Ovary (tissue), 10 donors: ENCODE measurements at places on chromosomes 1 and 21. TPM values are rescaled to one million over a fixed set of nuclear protein-coding genes. Genes with fewer than 3 reads are reported as not detected.

SLC26A9 gene
- 0.08 TPM for polyA plus RNA-seq

GRCh38 chr21:32844653-32845436 is 73.3 kb upstream of the PAXBP1 start:
- H3K27me3 ChIP-seq: no peaks in the 10 kb centered on the region
- H3K36me3 ChIP-seq: no peaks in the 10 kb centered on the region
- no peak for DNase-seq
- H3K27ac ChIP-seq: no peak overlapping the region
- no peak overlapping the region for H3K4me3 ChIP-seq

DNA sequence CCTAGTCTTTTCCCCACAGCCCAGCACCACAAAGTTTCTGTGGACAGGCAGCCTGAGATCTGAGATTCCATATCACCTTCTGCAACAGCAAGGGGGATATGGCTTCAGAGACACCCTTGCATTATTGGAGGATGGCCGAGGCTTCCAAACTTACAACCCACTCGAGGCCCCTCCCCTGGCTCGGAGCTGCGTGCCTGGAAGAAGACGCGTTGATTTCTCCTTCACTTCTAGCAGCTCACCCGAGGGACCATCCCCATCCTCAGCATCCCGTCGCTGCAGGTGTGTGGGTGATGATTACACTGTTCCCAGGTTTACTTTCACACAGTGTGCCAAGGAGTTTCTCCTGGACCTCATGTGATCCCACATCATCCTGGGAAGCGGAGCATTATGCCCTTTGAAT is 277.9 kb downstream of the MATN1 start:
- H3K4me1 ChIP-seq: no peaks in the 10 kb centered on the region
- H3K27ac ChIP-seq: no peak overlapping the region
- H3K27me3 ChIP-seq: no peaks in the 10 kb centered on the region
- no peaks in the 10 kb centered on the region for H3K36me3 ChIP-seq
- no peak overlapping the region for H3K4me3 ChIP-seq

DNA sequence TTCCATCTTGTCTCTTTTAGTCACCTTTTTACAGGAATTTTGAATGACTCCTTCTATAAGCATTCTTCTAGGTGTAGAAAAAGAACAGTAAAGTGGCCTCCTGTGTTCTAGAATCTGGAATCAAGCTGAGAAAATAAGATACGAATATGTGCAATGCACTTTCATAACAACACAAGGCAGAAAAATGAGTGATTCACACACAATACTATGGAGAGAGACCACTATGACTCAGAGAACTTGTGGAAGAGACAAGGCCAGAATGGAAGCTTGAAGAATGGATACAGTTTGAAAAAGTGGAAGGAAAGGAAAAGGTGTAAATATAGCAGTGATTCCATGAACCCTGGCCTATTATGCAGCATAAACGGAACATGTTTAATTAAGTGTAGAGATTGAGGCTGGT is 57.1 kb upstream of the SAMSN1 start:
- H3K27ac ChIP-seq: no peak overlapping the region
- H3K4me1 ChIP-seq: no peaks in the 10 kb centered on the region
- H3K27me3 ChIP-seq: no peaks in the 10 kb centered on the region
- H3K4me3 ChIP-seq: no peak overlapping the region
- no peak for DNase-seq

MYOM3 gene
- 1.2 TPM for polyA plus RNA-seq

DNA sequence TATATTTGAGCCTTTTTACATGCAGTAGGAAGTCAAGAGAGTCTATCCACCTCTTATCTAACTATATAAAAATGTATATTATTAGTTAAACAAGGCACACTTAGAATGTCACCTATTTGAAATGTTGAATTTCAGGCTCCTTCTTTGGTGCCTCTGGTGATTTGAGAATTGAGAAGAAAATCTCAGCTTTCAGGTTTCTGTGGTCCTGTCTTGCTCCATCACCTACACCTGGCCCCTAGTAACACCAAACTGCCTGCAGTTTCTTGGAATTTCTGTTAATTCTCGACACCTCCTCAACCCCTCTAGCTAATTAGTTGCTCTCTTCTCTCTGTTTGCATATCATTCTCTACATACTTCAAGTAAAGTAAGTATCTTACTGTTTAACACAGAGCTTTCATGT is 54.9 kb upstream of the WNT2B start:
- H3K4me1 ChIP-seq: peaks cover 3% of the 10 kb centered on the region
- H3K36me3 ChIP-seq: no peaks in the 10 kb centered on the region
- H3K4me3 ChIP-seq: no peak overlapping the region
- H3K27ac ChIP-seq: no peak overlapping the region
- DNase-seq: no peak

DNA sequence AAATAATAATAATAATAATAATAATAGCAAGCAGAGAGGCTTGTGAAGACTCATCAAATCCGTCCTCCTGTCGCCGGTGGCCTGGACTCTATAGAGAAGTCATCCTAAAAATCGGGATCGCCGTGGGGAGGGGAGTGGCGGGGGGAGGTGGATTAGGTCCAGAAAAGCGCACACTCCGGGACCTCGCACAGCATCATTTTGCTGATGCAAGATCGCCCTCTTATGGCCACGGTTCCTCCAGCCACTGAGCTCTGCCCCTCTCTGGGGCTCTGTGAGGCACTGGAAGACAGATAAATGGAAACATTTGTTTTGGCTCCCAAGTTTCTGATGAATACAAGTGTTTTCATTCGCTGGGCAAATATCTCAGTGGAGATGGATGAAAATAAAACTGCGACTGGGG is 612.0 kb downstream of the MATN1 start:
- no peak overlapping the region for H3K27ac ChIP-seq
- H3K27me3 ChIP-seq: no peaks in the 10 kb centered on the region
- H3K4me1 ChIP-seq: no peaks in the 10 kb centered on the region
- no peaks in the 10 kb centered on the region for H3K36me3 ChIP-seq
- no peak overlapping the region for H3K4me3 ChIP-seq

GRCh38 chr1:17904290-17904689 is 149.2 kb downstream of the ACTL8 start:
- no peaks in the 10 kb centered on the region for H3K4me1 ChIP-seq
- no peak overlapping the region for H3K27ac ChIP-seq
- DNase-seq: no peak
- no peaks in the 10 kb centered on the region for H3K27me3 ChIP-seq
- H3K4me3 ChIP-seq: no peak overlapping the region
- H3K36me3 ChIP-seq: no peaks in the 10 kb centered on the region

DNA sequence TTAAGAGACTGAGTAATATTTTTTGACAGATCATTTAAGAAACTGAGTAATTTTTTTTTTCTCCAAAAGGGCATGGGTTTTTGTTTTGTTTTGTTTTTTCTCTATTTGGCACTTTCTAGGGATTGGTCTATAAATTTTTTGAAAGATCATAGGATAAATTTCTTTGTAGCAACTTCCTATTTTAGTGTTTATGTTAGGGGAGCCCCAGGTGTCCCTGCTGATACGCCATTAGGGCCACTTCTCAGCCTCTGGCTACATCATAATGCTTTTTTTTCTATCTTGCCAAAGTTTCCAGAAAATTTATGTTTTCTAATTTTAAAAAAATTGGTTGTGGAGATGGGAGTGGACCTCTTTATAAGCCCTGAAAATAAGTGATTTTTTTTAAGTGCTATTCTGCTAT is 2.6 kb downstream of the GABPA start:
- no peak for DNase-seq
- H3K4me1 ChIP-seq: peaks cover 2% of the 10 kb centered on the region
- no peak overlapping the region for H3K4me3 ChIP-seq
- H3K27me3 ChIP-seq: no peaks in the 10 kb centered on the region

DNA sequence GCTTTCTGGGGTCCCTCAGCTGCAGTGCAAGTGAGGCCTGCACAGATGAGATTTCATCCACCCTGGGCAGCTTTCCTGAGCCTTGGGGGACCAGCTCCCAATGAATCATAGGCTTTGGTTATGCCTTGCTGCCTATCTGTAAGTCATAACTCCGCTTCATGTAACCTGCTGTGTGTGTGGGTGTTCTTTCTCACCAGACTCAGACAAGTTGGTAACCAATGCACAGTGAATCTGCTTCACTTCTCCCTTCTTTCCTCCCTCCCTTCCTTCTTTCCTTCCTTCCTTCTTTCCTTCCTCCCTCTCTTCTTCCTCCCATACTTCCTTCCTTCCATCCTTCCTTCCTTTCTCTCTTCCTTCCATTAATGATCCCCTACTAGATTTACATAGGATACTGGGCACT is 34.4 kb upstream of the PSMB2 start:
- H3K4me1 ChIP-seq: no peaks in the 10 kb centered on the region
- H3K27me3 ChIP-seq: no peaks in the 10 kb centered on the region
- no peaks in the 10 kb centered on the region for H3K36me3 ChIP-seq
- DNase-seq: no peak

GRCh38 chr1:91026777-91027176 is 4.9 kb upstream of the ZNF644 start:
- no peak overlapping the region for H3K4me3 ChIP-seq
- no peaks in the 10 kb centered on the region for H3K4me1 ChIP-seq
- no peak for DNase-seq
- no peak overlapping the region for H3K27ac ChIP-seq
- H3K27me3 ChIP-seq: no peaks in the 10 kb centered on the region

SCYL3 gene
- polyA plus RNA-seq: 7.3 TPM

DNA sequence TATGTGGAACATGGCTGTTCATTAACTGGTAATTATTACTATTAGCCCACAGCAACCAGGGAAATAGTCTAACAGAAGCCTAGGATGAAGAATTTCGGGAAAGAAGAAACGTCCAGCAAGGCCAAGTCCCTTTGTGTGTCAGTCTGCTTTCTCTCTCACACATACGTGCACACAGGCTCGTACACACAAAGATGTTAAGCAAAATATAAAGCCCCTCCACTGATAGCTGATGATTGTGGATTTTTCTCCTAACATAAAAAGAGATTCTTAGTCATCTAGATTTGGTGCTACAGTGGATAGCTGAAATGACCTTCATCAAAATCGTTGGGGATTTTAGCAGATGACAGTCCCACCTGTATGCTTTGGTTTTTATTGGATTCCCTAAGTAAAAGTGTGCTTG is 42.1 kb upstream of the A3GALT2 start:
- no peak overlapping the region for H3K4me3 ChIP-seq
- H3K27me3 ChIP-seq: no peaks in the 10 kb centered on the region
- no peak for DNase-seq
- H3K27ac ChIP-seq: peak overlapping the region; percentile 35

OR2L2 gene
- 0.12 TPM for polyA plus RNA-seq

ZZZ3 gene
- polyA plus RNA-seq: 16.6 TPM

- no peak overlapping the region for H3K27ac ChIP-seq
- no peak overlapping the region for H3K4me3 ChIP-seq
- no peaks in the 10 kb centered on the region for H3K4me1 ChIP-seq
- H3K27me3 ChIP-seq: no peaks in the 10 kb centered on the region
- DNase-seq: no peak
These were observed 290.3 kb downstream of the PTPRC start for GRCh38 chr1:198929111-198929604.

DNA sequence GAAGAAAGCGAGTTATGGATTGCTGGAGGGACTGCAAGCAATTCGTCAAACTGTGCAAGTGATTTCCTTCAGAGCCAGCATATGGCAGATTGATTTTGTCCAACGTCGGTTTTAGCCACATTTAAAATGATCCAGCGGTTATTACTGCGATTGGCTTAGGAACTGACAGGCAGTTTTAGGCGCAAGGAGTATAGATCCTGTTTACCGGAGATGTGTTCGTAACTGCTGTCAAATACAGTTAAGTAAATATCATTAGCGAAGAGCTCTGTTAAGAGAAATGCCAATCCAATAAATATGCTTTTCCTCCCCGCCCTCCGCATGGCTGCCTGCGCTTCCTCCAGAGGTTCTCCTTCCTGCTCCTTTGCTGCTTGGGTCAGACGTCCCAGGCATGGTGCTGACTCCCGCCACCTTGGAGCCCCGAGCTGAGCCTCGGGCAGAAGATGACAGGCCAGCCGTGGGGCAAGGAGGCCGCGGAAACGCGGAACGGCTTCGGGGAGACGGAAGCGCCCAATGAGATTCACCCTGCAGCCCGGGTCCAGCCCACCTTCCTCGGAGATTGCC is 9.4 kb upstream of the BARHL2 start:
- peaks cover 12% of the 10 kb centered on the region for H3K4me1 ChIP-seq
- H3K27ac ChIP-seq: no peak overlapping the region
- H3K4me3 ChIP-seq: no peak overlapping the region
- peaks cover 3% of the 10 kb centered on the region for H3K27me3 ChIP-seq

- no peaks in the 10 kb centered on the region for H3K27me3 ChIP-seq
- no peak for DNase-seq
- H3K36me3 ChIP-seq: no peaks in the 10 kb centered on the region
- H3K27ac ChIP-seq: no peak overlapping the region
- H3K4me1 ChIP-seq: no peaks in the 10 kb centered on the region
- peak overlapping the region; percentile 59 for H3K4me3 ChIP-seq
These were observed 840 bp upstream of the HEATR1 start for GRCh38 chr1:236604905-236605806.

DNA sequence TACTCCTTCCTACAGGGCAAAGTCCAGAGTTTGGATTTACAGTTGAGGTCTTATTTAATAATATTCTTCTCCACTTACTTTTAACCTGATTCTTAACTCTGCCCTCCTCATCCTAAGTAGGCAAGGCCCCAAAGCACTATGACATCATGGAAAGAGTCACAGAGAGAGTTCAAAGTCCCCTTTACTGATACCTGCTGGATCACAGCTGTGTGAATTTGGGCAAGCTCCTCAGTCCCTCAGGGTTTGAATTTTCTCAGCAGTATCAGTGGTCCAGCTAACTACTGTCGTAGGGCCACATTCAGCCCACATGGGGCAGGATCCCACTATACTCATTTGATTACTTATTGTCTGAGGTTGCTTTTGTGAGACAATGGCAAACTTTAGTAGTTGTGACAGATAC is 16.0 kb downstream of the TYW3 start:
- H3K4me1 ChIP-seq: no peaks in the 10 kb centered on the region
- DNase-seq: no peak
- H3K4me3 ChIP-seq: no peak overlapping the region
- H3K27me3 ChIP-seq: no peaks in the 10 kb centered on the region
- no peaks in the 10 kb centered on the region for H3K36me3 ChIP-seq

C1orf115 gene
- 20.3 TPM for polyA plus RNA-seq

DNA sequence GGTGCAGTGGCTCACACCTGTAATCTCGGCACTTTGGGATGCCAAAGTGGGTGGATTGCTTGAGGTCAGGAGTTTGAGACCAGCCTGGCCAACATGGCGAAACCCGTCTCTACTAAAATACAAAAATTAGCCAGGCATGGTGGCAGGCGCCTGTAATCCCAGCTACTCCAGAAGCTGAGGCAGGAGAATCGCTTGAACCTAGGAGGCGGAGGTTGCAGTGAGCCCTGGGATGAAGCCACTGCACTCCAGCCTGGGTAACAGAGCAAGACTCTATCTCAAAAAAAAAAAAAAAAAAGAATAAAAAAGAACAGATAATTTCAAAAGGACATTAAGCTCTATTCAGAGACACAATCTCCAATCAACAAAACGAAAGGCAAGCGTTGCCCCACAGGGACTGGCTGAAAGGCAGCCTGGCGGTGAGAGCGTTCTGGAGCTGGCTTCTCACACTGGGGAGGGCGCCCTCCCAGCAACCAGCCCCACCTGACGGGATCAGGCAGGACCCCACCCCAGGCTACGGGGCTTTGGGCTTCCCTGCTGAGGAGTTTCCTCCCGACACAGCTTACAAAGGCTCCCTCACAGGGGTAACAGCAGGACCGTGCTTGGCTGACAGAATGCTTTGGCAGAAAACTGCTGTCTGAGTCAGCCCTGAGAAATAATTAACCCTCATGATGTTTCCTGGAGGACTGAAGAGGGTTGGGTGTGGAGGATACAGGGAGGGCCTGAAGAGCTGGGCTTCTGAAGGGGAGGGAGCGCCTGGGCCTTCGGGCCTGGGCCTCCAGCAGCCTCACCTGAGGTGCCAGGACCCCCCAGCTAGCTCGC is 31.1 kb upstream of the SRP9 start:
- peak; percentile 79 for DNase-seq
- H3K4me3 ChIP-seq: peak overlapping the region; percentile 53
- H3K36me3 ChIP-seq: no peaks in the 10 kb centered on the region
- peak overlapping the region; percentile 93 for H3K27ac ChIP-seq
- H3K4me1 ChIP-seq: peaks cover 7% of the 10 kb centered on the region

DCST1 gene
- 0.06 TPM for polyA plus RNA-seq

GDAP2 gene
- 12.2 TPM for polyA plus RNA-seq

SCAF4 gene
- 26.6 TPM for polyA plus RNA-seq

KRTAP19-1 gene
- not detected for polyA plus RNA-seq
